ENCODE measurements at places on chromosomes 16 and 17.

DNA sequence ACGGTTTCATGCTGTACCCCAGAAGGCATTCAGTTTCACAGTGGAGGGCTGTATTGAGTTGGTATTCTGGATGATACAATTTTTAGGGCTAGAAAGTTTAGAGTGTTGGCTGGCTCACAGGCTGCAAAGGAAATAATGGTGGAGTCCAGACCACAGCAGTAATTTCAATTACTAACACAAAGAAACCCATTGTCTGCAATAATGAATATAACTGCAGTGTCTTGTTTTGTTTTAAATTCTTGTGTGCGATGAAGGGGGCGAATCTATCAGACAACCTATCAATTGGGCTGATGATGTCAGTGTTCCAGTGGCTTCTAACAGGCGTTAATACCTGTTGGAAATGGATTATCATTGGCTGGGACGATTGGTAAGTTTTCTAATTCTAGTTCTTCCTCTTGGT, 1.5 kb downstream of the SP2 start:
- DNase-seq: no peak

DNA sequence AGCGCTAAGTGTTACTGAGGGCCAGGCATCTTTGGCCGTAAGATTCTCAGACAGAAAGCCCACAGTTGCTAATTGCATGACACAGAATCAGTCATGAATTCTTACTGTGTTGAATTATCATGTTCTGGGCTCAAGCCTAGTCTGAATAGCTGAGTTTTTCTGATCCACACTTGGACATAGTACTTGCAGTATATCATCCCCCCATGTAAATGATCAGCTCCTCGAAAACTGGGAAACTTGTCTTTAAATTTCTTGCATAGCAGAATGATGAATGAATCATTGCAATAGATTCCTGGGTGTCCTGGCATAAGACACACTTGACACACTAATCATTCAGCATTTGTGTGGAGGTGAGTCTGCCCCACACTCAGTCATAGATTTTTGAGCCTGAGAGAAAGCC, 2.2 kb downstream of the MLYCD start:
- no peak for DNase-seq

GRCh38 chr16:56848029-56848936, 16.7 kb upstream of the SLC12A3 start:
- no peak for DNase-seq

- no peak for DNase-seq
Observed at GRCh38 chr16:59707436-59708226, 973.5 kb upstream of the GOT2 start.

DNA sequence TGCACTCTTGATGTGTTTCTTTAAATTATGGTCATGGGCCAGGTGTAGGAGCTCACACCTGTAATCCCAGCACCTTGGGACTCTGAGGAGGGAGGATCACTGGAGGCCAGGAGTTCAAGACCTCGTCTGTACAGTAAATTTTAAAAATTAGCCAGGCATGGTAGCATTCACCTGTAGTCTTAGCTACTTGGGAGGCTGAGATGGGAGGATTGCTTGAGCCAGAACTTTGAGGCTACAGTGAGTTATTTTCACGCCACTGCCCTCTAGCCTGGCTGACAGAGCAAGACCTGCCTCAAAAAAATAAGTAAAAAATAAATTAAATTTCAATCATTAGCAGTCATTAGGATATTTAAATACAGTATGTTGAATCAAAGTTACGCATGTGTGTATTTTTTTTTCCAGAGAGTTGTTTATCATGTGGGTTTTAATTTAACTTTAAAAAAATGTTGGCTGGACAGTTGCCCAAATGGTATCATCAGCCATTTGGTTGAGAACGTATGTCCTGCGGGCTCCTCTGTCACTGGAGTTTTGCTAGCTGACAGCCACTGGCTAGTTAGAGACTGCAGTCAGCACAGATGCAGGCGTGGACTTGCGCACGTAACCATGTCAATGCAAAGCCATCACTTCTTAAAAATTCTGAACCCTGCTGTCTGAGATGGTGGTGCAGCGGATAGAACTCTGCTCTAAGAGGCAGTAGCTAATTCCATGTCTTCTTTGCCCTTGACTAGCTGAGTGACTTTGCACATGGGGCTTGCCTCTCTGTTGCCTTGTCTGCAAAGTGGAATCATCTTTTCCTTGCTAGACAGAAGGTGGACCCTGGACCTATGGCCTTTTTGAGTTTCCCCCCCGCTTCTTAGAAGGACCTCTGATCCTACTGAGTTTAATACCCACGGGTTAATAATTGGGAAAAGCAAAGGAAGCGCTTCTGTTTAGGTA, 40.0 kb downstream of the MAPT start:
- DNase-seq: no peak
